ENCODE measurements at places on chromosomes 5 and 9. TPM values are rescaled to one million over a fixed set of nuclear protein-coding genes. Genes with fewer than 3 reads are reported as not detected.
A peak's percentile ranks its signal among the peaks of the same experiment; 100 is the strongest.

DNA sequence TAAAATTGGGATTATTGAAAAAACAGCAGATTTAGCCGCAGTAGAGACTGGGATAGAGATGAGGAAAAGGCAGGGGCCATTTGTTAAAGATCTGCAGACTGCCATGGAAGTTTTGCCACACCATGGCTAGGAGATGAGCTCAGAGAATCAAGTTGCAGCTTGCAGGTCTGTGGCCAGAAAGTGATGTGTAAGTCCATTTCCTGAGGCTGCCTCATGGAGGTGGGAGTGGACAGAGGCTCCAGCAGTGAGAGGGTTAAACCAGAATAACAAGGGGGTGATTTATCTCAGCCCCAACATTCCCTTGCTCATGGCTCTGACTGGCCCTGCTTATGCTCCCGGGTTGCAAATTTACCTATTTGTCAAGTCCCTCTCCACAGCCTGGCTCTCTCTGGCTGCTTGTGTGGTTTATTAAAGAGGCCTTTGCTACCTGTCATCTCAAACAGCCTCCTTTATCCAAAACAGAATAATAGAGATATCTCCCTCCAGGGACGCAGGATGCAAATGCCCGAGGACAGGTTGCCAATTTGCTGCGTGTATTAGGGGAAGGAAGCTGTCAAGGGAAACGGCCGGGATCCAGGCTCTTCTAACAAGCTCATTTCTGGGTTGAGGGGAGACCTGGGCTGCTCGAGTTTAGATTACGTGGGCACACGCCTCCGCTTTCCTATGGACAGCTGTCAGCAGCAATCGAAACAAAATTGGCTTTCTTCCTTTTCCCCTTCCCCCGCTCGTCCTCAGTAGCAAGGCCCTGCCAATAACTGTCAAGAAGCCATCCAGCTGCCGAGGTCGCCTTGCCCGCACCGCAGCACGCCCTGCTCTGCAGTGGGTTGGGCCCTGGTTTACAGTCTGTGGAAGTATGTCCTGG is 72.8 kb upstream of the PITX1 start:
- peak; percentile 74 for DNase-seq

DNA sequence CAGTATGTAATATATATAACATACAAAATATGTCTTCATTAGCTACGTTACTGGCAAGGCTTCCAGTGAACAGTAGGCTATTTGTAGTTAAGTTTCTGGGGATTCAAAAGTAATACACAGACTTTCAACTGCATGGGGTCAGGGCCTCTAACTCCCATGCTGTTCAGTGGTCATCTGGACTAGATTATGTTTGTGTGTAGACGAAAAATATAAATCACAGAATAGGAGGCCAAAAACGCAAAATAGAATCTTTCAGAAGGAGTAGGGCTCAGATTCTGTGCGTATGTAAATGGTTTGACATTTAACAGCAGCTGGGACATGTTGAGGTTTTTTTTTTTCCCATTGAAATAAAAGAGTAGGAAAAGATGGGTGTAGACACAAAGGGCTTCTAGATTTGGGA is 1048.7 kb upstream of the WWC1 start:
- DNase-seq: no peak

GRCh38 chr9:136100700-136101614 is 5.9 kb upstream of the NACC2 start:
- DNase-seq: no peak

- DNase-seq: no peak
Measured at GRCh38 chr5:142946547-142947426, 176.6 kb downstream of the ARHGAP26 start.

The SSBP2 gene
- total RNA-seq: 13.8 TPM

DNA sequence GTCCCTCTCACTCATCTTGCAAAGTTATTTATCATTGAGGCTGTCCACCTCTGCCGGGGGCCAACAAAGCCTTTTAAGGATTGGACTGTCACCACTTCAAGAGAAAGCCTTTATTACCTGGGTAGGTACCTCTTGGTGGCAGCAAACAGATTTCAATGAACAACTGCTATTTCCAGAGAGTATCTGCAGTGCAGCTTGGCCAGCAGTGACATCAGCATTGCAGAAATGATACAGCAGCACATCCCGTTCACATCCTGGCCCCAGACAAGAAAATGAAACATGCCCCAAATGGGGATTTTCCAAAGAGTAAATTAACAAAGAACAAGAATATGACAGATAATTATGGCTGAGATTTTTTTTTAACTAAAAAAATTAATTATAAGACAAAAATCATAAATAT is 2.3 kb upstream of the SPATA6L start:
- no peak for DNase-seq

- no peak for DNase-seq
Measured at GRCh38 chr5:157801-158200, 33.5 kb upstream of the LRRC14B start.

- DNase-seq: peak; percentile 86
Measured at GRCh38 chr5:76472335-76473008, 69.4 kb downstream of the IQGAP2 start.
